T-helper 17 cell (primary cell): ENCODE measurements at places on chromosomes 1 and 21. TPM values are rescaled to one million over a fixed set of nuclear protein-coding genes. Genes with fewer than 3 reads are reported as not detected.

Gene COL11A1
- not detected for total RNA-seq

Gene OPRD1
- total RNA-seq, result not detected

Gene GJA8
- total RNA-seq, result not detected

Gene NAXE
- total RNA-seq, result 27.5 TPM

Gene GSTM3
- 5.6 TPM for total RNA-seq

DNA sequence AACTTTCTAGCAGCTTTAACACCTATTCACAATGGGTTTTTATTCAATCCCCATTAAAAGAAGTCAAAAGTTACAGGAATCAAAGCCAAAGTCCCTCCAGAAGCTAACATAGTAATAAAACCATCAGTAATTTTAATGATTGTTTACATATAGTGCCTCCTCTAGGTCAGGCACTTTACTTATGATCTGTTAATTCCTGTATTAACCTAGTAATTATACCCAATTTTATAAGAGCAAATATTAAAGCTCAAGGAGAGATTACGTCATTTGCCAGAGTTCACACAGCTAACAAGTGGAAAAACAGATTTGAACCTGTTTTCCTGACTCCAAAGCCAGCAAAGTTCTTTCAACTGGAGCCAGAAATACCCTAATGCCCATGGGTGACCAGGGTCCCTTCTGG, 112.9 kb upstream of the F3 start:
- no peaks in the 10 kb centered on the region for H3K36me3 ChIP-seq
- H3K4me3 ChIP-seq, result no peak overlapping the region
- no peak overlapping the region for H3K27ac ChIP-seq
- H3K4me1 ChIP-seq, result no peaks in the 10 kb centered on the region

GRCh38 chr1:234706199-234706598, 96.2 kb upstream of the IRF2BP2 start:
- H3K36me3 ChIP-seq, result peaks cover 3% of the 10 kb centered on the region
- no peak for DNase-seq
- H3K4me3 ChIP-seq, result no peak overlapping the region
- H3K27ac ChIP-seq, result peak overlapping the region; percentile 3

DNA sequence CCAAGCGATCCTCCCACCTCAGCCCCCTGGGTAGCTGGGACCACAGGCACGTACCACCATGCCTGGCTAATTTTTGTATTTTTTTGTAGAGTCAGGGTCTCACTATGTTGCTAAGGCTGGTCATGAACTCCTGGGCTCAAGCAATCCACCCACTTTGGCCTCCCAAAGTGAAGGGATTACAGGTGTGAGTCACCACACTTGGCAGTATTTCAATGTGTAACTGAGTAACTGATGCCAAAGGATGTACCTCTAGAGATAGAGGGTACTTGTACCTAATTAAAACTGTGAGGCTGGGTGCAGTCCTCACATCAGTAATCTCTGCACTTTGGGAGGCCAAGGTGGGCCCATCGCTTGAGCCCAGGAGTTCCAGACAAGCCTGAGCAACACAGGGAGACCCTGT, 258.7 kb upstream of the DMRTA2 start:
- H3K27ac ChIP-seq, result no peak overlapping the region
- peaks cover 3% of the 10 kb centered on the region for H3K36me3 ChIP-seq
- H3K27me3 ChIP-seq, result no peaks in the 10 kb centered on the region

DNA sequence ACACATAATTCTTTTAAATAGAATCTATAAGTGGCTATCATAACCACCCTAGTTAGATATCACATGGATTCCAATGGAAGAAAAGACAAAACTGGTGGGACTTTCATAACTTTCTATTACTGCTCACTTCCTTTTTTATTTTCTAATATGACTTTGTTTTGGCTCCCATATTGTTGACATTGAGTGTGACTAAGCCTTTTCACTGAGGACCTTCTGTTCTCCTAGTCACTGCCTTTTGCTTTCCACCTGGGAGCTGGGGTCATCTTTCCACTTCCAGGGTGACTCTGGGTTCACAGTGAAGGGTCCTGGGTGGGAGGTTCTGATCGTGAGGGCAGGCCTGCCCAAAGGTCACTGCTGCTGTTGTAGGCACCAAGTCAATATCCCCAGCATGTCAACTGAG, 275.8 kb downstream of the TGFB2 start:
- DNase-seq, result no peak
- H3K27me3 ChIP-seq, result no peaks in the 10 kb centered on the region
- no peaks in the 10 kb centered on the region for H3K36me3 ChIP-seq
- H3K4me3 ChIP-seq, result no peak overlapping the region
- H3K4me1 ChIP-seq, result no peaks in the 10 kb centered on the region

GRCh38 chr1:231923491-231924041, 297.0 kb downstream of the DISC1 start:
- no peaks in the 10 kb centered on the region for H3K27me3 ChIP-seq
- peaks cover 8% of the 10 kb centered on the region for H3K36me3 ChIP-seq
- H3K4me3 ChIP-seq, result no peak overlapping the region
- peak overlapping the region; percentile 77 for H3K27ac ChIP-seq

- H3K27me3 ChIP-seq, result peaks cover 39% of the 10 kb centered on the region
- H3K4me1 ChIP-seq, result peaks cover 4% of the 10 kb centered on the region
- no peak for DNase-seq
- no peak overlapping the region for H3K4me3 ChIP-seq
Measured at GRCh38 chr1:116203181-116203723, 92.1 kb downstream of the MAB21L3 start.

- H3K27ac ChIP-seq, result no peak overlapping the region
- DNase-seq, result no peak
- no peaks in the 10 kb centered on the region for H3K36me3 ChIP-seq
- peaks cover 6% of the 10 kb centered on the region for H3K4me1 ChIP-seq
- H3K27me3 ChIP-seq, result no peaks in the 10 kb centered on the region
Measured at GRCh38 chr1:50861772-50862171, 98.3 kb downstream of the FAF1 start.

- H3K4me1 ChIP-seq, result no peaks in the 10 kb centered on the region
- H3K36me3 ChIP-seq, result no peaks in the 10 kb centered on the region
- H3K27me3 ChIP-seq, result no peaks in the 10 kb centered on the region
Measured at GRCh38 chr1:177385760-177386698, 215.3 kb downstream of the BRINP2 start.

GRCh38 chr1:44401256-44402228, 3.5 kb upstream of the RNF220 start:
- H3K4me3 ChIP-seq, result no peak overlapping the region
- H3K27ac ChIP-seq, result no peak overlapping the region
- no peak for DNase-seq
- peaks cover 6% of the 10 kb centered on the region for H3K36me3 ChIP-seq

DNA sequence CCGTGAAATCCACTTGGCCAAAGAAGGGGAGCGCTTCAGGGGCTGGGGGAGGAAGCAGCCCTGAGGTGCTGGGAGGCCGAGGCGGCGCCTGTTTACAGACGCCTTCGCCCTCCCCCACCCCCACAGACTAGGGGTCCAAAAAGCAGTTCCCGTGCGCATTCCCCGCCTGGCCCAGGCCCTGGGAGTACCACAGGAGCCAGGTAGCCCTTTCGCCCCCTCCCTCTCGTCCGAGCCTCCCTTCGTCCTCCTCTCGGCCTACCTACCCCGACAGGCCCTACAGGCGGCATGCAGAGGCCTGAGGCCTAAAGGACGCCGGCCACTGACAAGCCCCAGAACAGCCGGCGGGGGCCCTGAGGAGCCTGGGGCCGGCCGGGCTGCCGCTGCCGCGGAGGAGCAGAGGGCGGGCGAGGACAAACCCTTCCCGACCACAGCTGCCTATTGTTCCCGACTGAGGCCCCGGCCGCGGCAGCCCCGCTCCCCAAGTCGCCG, 522 bp downstream of the RC3H1 start:
- DNase-seq, result peak; percentile 23
- peak overlapping the region; percentile 97 for H3K27ac ChIP-seq
- peaks cover 36% of the 10 kb centered on the region for H3K4me1 ChIP-seq
- H3K4me3 ChIP-seq, result peak overlapping the region; percentile 93
- H3K27me3 ChIP-seq, result no peaks in the 10 kb centered on the region

DNA sequence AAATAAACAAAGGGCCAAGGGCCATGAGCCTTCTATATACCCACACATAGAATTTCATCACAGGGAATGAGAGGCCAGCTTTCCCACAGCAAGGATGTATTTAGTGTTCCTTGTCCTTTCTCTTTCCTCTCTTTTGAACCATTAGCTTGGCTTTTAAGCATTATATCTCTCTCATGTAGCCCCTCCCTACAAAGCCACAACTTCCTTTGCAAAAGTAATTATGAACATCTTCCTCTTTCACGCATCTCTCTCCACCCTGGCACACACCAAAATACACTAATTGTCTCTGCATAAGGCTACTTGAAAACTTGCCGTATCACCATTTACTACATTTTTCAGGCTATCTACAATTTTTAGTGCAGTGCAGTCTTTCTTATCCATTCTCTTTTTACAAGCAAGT, 1.9 kb upstream of the AK5 start:
- H3K36me3 ChIP-seq, result peaks cover 2% of the 10 kb centered on the region
- peaks cover 42% of the 10 kb centered on the region for H3K27me3 ChIP-seq
- peak overlapping the region; percentile 13 for H3K4me3 ChIP-seq
- peaks cover 24% of the 10 kb centered on the region for H3K4me1 ChIP-seq

GRCh38 chr1:42317308-42317707, 17.7 kb downstream of the FOXJ3 start:
- peaks cover 74% of the 10 kb centered on the region for H3K4me1 ChIP-seq
- H3K27ac ChIP-seq, result peak overlapping the region; percentile 96
- H3K27me3 ChIP-seq, result no peaks in the 10 kb centered on the region
- DNase-seq, result no peak

- no peaks in the 10 kb centered on the region for H3K4me1 ChIP-seq
- no peak overlapping the region for H3K4me3 ChIP-seq
- no peak overlapping the region for H3K27ac ChIP-seq
Measured at GRCh38 chr1:61368876-61369275, 286.5 kb downstream of the NFIA start.

- H3K27me3 ChIP-seq, result peaks cover 36% of the 10 kb centered on the region
- H3K4me1 ChIP-seq, result no peaks in the 10 kb centered on the region
- no peak overlapping the region for H3K4me3 ChIP-seq
- no peak overlapping the region for H3K27ac ChIP-seq
- H3K36me3 ChIP-seq, result peaks cover 7% of the 10 kb centered on the region
Measured at GRCh38 chr1:39907528-39908453, 6.1 kb upstream of the MYCL start.

- no peak for DNase-seq
- peaks cover 79% of the 10 kb centered on the region for H3K27me3 ChIP-seq
- H3K4me1 ChIP-seq, result peaks cover 15% of the 10 kb centered on the region
- peak within 1 kb of the TSS; percentile 70 for H3K4me3 ChIP-seq
- peaks cover 8% of the 10 kb centered on the region for H3K36me3 ChIP-seq
Measured at GRCh38 chr1:207910591-207911354, at the start of gene CD34. Gene CD34, minus strand, starts transcription at chr1:207911125. Its CDS starts 45 bp downstream, at chr1:207911080.

DNA sequence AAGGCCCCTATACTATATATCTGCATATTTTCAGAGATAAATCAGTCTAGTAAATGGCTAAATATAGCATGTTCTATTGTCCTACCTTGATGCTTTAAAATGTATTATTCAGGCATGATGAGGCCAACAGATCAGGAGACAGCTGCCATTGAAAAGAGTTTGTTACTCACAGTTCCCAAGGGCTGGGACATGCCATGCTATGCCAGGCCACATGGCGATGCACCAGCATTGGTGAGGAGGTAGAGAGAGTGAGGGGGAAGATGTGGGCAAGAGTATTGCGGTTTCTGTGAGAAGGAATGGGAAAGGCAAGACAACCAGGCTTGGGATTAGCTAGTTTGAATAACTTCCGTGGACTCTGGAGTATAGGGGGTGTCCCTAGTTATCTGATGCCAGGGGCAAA, 316.5 kb downstream of the DISC1 start:
- H3K36me3 ChIP-seq, result peaks cover 5% of the 10 kb centered on the region
- no peak for DNase-seq
- H3K27ac ChIP-seq, result no peak overlapping the region
- no peaks in the 10 kb centered on the region for H3K27me3 ChIP-seq

GRCh38 chr21:34644825-34645224, 24.0 kb upstream of the CLIC6 start:
- peaks cover 13% of the 10 kb centered on the region for H3K4me1 ChIP-seq
- no peak overlapping the region for H3K27ac ChIP-seq
- no peak overlapping the region for H3K4me3 ChIP-seq
- no peak for DNase-seq
- H3K27me3 ChIP-seq, result peaks cover 26% of the 10 kb centered on the region

- no peak for DNase-seq
- no peaks in the 10 kb centered on the region for H3K27me3 ChIP-seq
- no peak overlapping the region for H3K4me3 ChIP-seq
- peaks cover 2% of the 10 kb centered on the region for H3K36me3 ChIP-seq
Measured at GRCh38 chr1:248842781-248843331, 4.8 kb downstream of the ZNF672 start.

DNA sequence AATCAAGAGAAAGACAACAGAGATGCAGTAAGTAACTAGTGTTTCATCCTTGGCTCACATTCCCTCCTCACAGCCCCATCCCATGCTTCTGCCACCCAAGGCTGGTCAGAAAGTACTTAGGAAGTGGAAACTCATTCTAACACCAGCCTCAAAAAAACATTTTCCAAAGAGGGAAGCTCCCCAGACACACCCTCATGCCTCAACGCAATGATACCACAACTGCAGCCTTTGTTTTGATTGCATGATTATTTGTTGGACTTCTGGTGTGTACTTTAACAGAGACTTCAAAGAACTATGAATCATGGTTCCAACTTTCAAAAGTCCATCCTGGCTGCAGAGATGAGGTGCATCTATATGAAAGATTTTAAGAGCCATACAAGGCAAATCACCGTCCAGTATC, 45.2 kb upstream of the KCNA3 start:
- DNase-seq, result no peak
- H3K4me1 ChIP-seq, result no peaks in the 10 kb centered on the region
- H3K36me3 ChIP-seq, result no peaks in the 10 kb centered on the region
- H3K27ac ChIP-seq, result no peak overlapping the region

GRCh38 chr1:21117597-21118001, 59.1 kb downstream of the EIF4G3 start:
- no peaks in the 10 kb centered on the region for H3K36me3 ChIP-seq
- no peaks in the 10 kb centered on the region for H3K4me1 ChIP-seq
- H3K4me3 ChIP-seq, result no peak overlapping the region
- H3K27me3 ChIP-seq, result no peaks in the 10 kb centered on the region
- no peak for DNase-seq

GRCh38 chr1:179493323-179493722, 82.4 kb downstream of the NPHS2 start:
- no peak overlapping the region for H3K4me3 ChIP-seq
- peaks cover 2% of the 10 kb centered on the region for H3K27me3 ChIP-seq
- H3K4me1 ChIP-seq, result peaks cover 2% of the 10 kb centered on the region
- no peak overlapping the region for H3K27ac ChIP-seq

GRCh38 chr1:54596756-54597155, 26.6 kb downstream of the FAM151A start:
- no peak overlapping the region for H3K27ac ChIP-seq
- DNase-seq, result no peak
- H3K27me3 ChIP-seq, result no peaks in the 10 kb centered on the region
- H3K4me3 ChIP-seq, result no peak overlapping the region
- no peaks in the 10 kb centered on the region for H3K4me1 ChIP-seq

- no peak overlapping the region for H3K27ac ChIP-seq
- H3K4me3 ChIP-seq, result no peak overlapping the region
- H3K36me3 ChIP-seq, result no peaks in the 10 kb centered on the region
- no peak for DNase-seq
Measured at GRCh38 chr1:223137455-223138085, 5.5 kb downstream of the TLR5 start.

DNA sequence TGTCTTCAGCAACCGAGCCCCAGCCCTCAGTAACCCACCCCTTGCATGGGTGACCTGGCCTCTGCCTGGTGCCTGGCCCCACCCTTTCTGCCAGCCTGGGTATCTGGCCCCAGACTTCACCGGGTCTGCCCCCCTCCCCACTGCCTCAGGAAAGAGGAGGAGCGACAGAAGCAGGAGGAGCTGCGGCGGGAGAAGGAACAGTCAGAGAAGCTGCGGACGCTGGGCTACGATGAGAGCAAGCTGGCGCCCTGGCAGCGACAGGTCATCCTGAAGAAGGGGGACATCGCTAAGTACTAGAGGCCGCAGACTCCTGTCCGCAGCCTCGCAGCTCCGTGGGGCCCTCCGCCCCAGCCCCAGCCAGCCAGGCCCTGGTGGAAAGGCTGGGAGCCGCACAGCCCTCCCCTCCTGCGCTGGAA, 6.1 kb downstream of the TNFRSF25 start:
- H3K4me3 ChIP-seq, result peak overlapping the region; percentile 99
- no peaks in the 10 kb centered on the region for H3K27me3 ChIP-seq
- H3K27ac ChIP-seq, result peak overlapping the region; percentile 100
- H3K36me3 ChIP-seq, result peaks cover 17% of the 10 kb centered on the region
- H3K4me1 ChIP-seq, result peaks cover 45% of the 10 kb centered on the region
